Esophagus squamous epithelium (tissue), 5 donors: ENCODE measurements at places on chromosomes 16 and 17.

DNA sequence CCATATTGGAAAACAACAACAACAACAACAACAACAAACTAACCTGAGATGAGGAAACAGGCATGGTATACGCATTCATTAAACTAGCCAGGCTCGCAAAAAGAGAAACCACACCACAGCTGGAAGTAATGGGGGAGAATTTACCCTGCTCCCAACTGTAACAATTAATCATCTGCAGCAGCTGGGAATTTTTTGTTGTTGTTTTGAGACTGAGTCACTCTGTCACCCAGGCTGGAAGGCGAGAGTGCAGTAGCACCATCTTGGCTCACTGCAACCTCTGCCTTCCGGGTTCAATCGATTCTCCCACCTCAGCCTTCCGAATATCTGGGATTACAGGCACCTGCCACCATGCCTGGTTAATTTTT is 16.3 kb downstream of the PRPSAP1 start:
- DNase-seq = no peak

GRCh38 chr17:74442670-74443515 is 11.0 kb downstream of the GPRC5C start:
- no peak for DNase-seq

DNA sequence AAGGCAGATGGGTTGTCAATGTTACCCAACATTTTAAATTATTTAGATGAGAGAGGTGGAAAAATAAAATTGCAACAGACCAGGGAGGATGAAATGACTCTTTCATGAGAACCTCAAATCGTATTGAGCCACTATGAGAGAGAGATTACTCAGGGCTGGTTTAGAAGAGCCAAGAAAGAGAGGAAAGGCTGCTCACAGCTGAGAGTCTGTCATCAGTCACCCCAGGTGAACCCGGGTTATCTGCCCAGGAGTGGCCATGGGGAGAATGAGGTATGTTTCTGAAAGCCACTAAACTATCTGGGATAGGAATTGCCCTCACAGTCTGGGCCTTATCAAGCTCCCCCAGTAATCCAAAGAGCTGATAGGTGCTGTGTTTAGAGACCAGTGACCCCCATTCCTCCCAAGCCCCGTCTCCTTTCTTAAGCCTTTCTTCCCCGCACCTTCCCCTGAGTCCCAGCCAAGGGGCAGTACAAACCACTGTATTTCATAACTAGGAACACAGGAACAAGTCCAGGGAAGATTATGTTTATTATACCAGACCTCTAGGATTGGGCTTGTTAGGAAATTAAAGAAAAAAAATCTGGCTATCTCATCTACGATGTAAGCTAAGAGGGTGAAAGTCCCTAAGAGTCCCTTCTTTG is 158.9 kb upstream of the NOL11 start:
- DNase-seq = no peak

- DNase-seq = no peak
Observed at GRCh38 chr16:21560462-21560861, 38.9 kb upstream of the METTL9 start.

DNA sequence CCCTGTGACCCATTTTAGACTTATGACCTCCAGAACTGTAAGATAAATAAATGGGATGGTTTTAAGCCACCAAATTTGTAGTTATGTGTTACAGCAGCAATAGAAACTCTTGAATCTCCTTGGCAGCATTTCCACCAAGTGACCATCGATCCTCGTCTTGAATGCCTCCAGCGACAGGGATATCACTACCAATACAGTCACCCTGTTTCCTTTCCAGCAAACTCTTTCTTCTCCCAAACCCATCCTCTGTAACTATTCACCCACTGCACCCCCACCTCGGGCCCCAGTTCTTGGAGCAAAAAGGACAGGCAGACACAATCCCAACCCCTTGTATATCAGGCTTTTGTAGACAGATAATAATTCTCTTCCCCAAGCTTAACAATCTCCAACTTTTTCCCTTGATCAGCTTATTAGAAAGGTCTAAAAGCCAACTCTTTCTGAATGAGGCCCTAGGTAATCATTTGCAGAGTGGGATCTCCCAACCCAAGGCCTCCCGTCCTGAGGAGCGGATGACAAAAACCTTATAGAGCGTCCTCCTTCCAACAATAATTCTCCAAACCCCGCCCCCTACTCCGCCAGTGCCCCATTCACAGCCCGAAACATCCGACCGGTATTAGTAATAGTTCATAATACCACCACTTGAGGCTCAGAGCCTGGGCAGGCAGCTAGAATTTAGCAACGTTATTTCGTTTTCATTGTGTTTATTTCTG is 14.7 kb upstream of the PLLP start:
- no peak for DNase-seq

DNA sequence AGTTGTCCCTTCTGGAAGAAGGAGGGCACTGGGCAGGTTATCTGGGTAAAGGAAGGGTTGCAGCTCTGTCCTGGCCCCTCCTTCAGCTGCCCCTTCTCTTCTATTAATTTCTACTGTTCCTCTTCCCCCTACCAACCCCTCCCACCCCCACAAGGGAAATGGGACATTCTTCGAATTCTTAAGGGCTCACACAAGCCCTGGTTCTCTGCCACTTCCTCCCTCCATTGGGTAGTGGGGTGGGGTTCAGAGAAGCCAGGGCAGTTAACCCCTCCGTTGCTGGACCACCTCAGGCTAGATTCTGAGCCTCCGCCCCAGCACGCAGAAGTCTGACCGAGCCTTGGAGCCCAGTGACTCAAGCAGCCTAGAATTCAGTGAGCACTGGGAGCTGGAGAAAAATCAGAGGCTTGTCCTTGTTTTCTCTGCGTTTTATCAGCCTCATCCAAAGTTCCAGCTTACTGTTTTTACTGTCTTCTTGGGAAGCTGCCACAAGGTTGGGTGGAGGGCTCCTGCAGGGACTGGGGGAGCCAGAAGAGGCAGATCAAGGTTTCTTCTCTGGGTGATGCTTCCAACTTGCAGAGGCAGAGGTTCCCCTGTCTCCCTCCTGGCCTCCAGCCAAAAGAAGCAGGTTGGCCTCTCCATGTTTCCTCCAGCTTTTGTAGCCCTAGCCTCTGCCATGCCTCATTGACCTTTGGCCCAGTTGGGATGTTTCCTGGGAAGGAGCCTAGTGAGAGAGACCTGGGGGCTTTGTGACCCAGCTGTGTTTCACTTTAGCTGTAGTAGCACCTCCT is 10.2 kb downstream of the LASP1 start:
- DNase-seq = no peak

DNA sequence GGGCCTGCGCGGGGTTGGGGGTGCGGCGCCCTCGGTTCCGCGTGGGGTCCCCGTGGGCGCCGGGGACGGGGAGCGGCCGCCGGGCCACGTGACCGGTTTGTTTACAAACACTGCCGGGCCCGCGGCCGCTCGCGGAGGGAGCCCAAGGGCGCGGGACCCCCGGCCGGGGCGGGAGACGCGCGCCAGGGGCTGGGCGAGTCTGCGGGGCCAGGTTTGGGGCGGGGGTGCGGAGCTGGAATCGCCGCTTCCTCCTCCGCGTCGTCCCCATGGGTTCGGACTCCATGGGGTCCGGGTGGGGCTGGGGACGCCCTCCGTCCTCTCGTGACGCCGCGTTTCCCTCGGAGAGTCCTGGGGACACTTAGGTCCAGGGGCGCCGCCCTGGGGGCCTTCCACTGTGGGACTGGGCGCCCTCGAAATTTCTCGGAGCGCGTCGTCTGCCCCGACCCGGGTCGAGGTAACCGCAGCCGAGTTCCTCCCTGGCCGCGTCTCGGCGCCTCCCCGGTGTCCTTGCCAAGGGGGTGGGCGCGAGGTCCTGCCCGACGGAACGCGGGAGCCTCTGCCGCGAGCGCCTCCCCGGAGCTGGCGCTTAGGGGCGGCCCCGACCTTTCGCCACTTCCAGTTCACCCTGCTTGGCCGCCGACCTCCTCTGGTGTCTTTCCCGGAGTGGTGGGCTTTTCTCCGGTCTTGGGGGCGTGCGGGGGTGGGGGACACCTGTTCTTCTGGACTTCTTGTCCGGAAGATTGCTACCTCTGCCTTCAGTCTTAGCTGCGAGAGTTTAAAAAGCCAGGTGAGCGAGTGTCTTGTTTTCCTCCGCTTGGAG is 684 bp downstream of the YPEL2 start:
- DNase-seq = no peak

DNA sequence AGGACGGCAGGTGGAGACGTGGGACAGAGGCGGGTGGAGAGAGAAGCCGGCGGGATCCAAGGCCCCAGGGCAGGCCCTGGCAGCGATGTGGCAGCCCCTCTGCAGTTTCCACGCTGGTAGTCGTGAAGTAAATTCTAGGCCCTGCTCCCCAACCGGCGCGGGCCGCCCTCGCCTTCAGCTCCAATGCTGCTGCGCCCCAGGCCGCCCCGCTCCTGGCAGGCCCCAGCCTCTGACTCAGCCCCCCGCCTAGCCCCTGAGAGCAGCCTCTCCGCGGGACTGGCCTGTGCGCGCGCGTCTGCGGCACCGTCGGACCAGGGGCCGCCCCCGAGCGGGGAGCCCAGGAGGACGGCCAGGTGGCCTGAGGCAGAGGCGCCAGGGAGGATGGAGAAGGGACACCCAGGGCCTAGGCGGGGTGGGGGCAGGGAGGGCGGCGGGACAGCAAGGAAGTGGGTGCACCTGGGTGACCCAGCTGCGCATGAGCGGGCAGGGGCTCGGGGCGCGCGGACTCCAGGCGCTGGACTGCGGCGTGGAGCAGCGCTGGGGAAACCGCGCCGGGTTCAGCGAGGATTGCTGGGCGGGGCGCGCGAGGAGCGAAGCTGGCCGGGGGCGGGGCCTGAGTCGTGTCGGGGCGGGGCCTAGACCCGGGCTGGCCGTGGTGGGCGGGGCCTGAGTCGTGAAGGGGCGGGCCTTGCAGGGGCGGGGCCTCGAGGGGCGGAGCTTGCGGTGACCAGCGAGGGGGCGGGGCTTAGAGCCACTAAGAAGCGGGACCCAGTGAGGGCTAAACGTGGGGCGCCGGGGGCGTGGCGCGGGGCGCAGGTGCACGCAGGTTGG is 29.6 kb downstream of the ZNF778 start:
- peak; percentile 30 for DNase-seq

DNA sequence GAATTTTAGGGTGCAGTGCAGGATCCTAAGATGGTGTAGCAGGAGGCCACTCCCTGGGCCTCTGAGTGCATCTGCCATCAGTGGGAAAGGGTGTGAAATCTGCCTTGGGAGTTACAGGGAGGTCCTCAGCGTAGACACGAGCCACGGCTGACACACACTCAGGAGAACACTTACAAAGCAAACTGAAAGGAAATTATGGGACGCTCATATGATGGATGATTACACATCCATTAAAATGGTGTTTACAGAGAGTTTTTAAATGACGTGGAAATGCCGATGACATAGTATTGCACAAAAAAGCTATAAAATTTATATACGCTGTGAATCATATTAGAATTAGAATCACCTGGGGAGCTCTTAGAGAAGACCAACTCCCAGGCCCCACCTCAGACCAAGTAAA is 175.2 kb downstream of the CCDC182 start:
- no peak for DNase-seq

GRCh38 chr17:16923097-16923903 is 48.6 kb downstream of the TNFRSF13B start:
- no peak for DNase-seq

- DNase-seq = no peak
Observed at GRCh38 chr17:61205931-61206330, 193.7 kb upstream of the TBX2 start.

DNA sequence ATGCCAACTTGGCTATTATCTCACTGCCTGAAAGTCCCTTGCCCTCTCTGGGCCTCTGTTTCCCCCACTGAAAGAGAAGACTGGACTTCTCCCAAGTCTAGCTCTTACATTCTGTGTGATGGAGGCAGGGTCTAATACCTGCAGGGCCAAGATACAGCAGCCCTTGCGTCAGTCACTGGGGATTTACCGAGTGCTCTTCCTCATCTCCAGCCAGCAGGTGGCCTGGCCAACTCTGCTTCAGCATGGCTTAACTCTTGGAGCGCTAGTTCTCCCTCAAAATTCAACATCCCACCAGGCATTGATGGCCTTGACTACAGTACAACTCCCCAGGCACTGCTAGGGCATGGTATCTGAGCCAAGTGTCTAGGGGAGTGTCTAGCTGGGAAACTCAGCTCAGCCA is 19.9 kb upstream of the MTMR4 start:
- DNase-seq = no peak

- DNase-seq = no peak
Observed at GRCh38 chr16:57343221-57343620, 15.4 kb upstream of the CCL22 start.

- DNase-seq = no peak
Observed at GRCh38 chr16:88200896-88201185, 181.9 kb upstream of the ZNF469 start.

DNA sequence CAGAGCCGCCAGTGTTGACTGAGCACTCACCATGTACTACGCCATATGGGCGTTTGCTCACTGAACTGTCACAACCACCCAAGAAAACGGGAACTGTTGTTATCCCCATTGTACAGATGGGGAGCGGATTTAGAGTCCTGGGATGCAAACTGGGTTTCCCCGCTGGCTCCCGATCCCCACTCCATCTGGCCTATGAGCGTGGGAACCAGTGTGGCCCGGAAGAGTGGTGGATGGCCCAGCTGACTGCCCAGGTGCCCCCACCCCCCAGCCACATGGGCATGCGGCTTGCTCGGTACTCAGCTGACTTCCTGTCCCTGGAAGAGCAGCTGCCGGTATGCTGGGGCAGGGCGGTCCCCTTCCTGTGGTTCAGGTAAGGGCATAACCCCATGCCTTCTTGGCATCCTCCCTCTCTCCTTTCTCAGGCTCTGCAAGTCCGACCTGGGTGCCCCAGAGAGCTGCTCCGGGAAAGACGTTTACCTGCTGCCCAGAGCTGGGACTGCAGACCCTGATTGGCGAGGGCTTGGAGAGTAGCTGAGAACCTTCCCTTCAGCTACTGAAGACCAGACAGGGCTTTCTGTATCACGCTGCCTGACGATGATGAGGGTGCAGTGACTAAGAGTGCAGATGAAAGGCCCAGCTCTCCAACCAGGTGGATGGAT is 16.2 kb downstream of the SOCS3 start:
- DNase-seq = peak; percentile 47

DNA sequence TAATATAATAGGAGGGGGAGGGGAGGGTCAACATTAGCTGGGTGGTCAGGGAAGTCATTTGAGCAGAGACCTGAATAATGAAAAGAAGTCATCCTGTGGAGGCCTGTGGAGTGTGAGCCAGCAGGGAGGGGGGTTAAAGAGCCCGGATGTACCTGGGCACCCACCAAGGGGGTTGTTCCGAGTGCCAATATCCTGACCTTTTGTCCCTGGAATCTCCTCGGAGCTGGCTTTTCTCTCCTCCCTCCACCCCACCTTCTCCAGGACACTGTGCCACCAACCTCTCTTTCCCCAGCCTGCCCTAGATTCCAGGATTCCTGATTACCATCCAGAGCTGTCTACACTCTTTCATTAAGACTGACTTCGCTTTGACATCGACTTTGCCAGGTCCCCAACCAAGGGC is 6.2 kb downstream of the SHBG start:
- DNase-seq = no peak
